Posterior vena cava (tissue), 2 donors: ENCODE measurements at places on chromosomes 5 and 9. TPM values are rescaled to one million over a fixed set of nuclear protein-coding genes. Genes with fewer than 3 reads are reported as not detected.

GRCh38 chr5:141326088-141326854 lies 4.0 kb upstream of the PCDHGA1 start:
- DNase-seq = peak; percentile 86

- no peak for DNase-seq
Measured at GRCh38 chr9:69168709-69169217, 5.3 kb upstream of the TJP2 start.

NUTM2G gene
- not detected for total RNA-seq

ANKRD18A gene
- total RNA-seq = 0.09 TPM

ZBTB26 gene
- 5.4 TPM for total RNA-seq
